Stimulated activated CD4-positive, alpha-beta T cell treated with anti-CD3 and anti-CD28 coated beads, TNF-alpha, amount 100 ng/mL, for 4 hours (primary cell): ENCODE measurements at places on chromosomes 4 and X.
A peak's percentile ranks its signal among the peaks of the same experiment; 100 is the strongest.

GRCh38 chr4:46432923-46433322, 43.0 kb upstream of the GABRA2 start:
- DNase-seq: no peak

- DNase-seq: no peak
Observed at GRCh38 chr4:61511716-61512488, 311.8 kb downstream of the ADGRL3 start.

DNA sequence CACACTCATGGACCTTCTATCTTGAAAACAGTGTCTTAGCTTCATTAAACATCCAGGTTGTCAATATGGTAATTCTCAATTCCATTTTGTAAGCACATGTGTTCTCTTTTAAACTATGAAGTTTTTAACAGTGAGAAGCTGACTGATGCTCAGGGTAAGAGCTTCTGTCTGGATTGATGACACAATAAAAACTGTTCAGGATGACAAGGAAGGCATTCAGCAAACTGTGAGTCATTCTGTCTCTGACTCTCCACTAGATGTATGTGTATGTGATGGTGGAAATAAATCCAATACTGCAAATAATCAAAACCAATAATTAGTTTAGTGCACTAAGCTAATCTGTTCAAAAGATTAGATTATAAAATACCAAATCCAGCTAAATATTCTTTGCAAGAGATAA, 115.3 kb upstream of the ARX start:
- DNase-seq: no peak

- no peak for DNase-seq
Observed at GRCh38 chrX:11215191-11215921, 77.9 kb upstream of the AMELX start.

GRCh38 chr4:139030614-139031235, 15.1 kb downstream of the NOCT start:
- DNase-seq: peak; percentile 35

DNA sequence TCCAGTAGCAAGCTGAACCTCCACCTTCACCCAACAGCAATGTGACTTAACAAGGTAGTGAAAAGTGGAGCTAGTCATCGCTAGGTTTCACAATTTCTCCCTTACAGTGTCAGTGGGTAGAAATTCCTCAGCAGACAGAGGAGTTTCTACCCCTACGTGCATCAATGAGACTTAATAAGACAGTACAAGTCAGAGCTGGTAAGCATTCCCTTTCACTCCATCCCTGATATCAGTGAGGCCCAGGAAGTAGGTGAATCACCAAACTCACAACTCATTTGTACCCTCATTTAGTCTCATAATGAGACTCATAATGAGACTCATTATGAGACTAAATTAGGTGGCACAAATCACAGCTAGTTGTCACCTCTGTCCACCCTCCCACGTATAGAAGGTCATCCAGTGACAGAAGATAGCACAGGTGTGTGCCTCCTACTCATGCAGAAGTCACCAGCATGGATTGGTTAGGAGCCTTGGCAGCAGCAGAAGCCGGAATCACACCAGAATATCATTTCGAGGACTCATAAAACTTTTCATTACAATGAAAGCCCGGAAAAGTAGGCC, 50.8 kb upstream of the NUDT10 start:
- no peak for DNase-seq

DNA sequence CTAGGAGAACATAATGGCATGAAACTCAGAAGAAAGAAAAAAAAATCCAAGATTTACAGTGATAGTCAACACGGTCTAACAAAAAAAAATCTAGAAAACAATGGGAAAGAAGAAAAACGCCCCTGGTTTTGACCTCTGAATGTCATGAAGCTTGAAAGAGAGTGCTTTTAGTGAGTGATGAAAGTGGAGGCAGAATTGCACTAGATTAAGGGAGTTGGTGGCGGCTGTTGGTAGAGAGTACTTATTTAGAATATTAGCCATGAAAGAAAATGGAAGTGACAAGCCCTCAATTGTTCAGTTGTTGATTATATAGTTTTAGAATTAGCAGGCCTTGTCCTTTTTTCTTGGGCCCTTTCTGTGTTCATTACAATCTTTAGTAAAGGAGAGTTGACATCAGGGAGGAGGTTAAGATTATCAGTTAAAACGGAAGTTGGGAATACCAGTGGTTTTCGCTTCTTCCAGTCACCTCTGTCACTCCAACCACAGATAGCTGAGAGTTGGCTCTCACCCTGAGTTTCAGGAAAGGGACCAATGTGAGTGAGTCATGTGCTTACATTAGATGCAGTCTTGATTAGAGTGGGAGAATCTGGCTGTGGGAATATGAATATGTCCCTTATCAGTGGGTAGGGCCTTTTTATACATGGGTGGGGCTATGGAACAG, 29.7 kb downstream of the EREG start:
- no peak for DNase-seq

GRCh38 chr4:100504086-100504874, 13.5 kb downstream of the EMCN start:
- no peak for DNase-seq

DNA sequence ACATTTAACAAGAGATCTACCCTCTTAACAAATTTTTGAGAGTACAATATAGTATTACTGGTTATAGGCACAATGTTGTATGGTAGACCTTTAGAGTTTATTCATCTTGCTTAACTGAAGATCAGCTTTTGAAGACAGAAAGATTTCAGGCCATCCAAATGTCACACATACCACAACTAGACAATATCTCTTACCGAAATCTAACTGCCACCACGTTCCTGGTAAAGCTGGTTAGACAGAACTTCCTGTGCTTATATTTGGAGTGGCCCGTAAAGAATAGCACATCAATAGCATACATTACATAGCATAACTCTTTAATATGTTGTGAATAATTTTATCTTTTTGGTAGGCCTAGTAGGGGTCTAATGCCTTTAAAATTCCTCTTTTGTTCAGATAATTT, 29.8 kb upstream of the ARHGEF6 start:
- DNase-seq: no peak

DNA sequence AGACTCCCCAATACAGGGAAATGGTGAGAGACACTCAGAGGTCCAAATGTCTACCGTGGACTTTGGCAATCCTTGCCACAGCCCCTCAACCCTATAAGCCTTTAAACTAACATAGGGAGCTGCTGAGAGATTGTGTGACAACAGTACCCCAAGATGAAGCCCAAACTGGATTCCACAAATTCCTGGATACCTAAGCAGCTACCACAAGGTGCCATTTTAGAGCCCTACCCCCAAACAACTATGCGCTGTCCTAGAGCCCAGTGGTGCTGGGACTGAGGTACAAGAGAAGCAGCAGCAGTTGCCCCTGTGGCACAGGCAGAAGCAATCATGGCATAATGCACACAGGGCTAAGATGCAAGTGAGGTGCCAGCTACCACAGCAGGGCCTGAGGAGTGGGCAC, 2.7 kb upstream of the TMPRSS11F start:
- DNase-seq: no peak

DNA sequence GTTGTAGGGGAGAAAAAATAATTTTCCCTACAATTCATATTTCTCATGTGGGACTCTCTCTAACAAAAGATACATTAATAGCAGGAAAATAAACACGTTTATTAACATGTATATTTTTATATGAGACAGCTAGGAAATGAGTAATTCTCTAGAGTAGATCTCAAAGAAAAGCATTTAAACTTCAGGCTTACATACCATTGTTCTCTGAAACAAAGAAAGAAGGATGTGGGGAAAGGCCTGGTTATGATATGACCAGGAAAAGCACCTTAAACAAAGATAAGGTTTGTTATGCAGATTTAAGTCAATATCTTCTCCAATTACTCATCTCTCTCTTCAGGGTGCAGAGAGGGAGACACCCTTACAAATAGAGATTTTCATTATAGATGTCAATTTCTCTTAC, 131.3 kb downstream of the SLC7A11 start:
- no peak for DNase-seq
